ENCODE measurements at places on chromosomes 1 and 21.

GRCh38 chr21:34367320-34367935 lies 3.6 kb downstream of the KCNE2 start:
- DNase-seq, result no peak
- no peak overlapping the region for H3K27ac ChIP-seq
- no peaks in the 10 kb centered on the region for H3K4me1 ChIP-seq

DNA sequence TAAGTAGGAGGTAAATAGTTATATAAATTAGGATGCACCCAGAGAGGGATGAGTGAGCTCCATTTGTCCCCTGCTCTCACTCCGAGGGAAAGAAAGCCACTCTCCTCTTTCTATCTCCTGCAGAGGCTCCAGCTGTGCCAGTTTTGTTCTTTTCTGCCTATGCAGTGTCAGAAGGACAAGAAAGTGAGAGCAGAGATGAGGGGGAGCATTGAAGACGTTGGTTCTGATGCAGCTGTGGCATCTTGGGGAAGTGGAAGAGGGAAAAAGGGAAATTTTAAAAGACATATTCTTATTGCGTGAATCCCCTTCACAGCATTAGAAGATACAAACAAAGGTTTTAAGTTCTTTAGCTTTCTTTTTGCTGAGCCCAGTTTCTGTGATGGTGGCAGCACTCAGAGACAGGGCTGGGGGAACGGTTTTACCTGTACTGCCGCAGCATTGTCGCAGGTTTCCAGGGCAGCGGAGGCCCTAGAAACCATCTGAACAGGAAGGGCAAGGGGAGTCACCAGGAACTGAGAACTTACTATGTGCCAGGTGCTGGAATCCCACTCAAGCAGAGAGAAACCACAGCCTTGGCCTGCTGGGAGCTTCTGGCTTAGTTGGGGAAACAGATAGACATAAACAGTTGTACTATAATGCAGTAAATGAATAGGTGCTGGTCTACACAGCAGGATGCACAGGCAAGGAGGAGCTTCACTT lies 44.9 kb upstream of the USP24 start:
- H3K27me3 ChIP-seq, result peaks cover 19% of the 10 kb centered on the region
- no peak overlapping the region for H3K27ac ChIP-seq
- H3K4me3 ChIP-seq, result no peak overlapping the region
- H3K4me1 ChIP-seq, result peaks cover 12% of the 10 kb centered on the region
- H3K36me3 ChIP-seq, result no peaks in the 10 kb centered on the region

GRCh38 chr1:15088281-15088971 lies 65.1 kb upstream of the TMEM51 start:
- H3K4me1 ChIP-seq, result no peaks in the 10 kb centered on the region
- no peak overlapping the region for H3K4me3 ChIP-seq
- no peak for DNase-seq
- H3K36me3 ChIP-seq, result no peaks in the 10 kb centered on the region

DNA sequence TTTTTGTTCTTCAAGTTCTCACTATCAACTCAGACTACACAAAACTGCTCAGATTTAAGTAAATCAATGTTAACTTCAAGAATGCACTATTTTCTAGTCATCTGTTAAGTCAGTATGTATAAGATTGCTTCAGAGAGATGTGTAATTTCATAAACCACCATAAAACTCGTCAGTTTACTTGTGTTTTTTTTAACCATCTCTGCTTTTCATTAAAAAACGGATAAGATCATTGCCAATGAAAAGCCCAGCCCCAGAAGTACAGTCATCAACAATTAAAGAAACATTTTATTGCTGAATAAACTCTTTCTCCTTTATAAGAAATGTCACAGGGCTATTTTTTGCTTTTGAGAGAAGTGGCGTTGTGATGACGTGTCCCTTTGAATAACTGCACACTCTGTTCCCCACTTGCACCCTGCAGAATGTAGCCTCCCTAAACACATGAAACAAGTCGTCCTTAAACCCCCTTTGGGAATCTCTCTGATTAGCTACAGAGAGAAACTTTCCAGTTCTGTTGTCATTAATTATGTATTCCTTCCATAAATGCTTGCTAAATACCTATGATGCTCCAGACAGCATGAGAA lies 202.7 kb upstream of the FOXD3 start:
- no peaks in the 10 kb centered on the region for H3K36me3 ChIP-seq
- no peak overlapping the region for H3K4me3 ChIP-seq
- no peaks in the 10 kb centered on the region for H3K27me3 ChIP-seq
- H3K27ac ChIP-seq, result no peak overlapping the region

- peaks cover 18% of the 10 kb centered on the region for H3K4me1 ChIP-seq
- H3K36me3 ChIP-seq, result no peaks in the 10 kb centered on the region
- no peaks in the 10 kb centered on the region for H3K27me3 ChIP-seq
- DNase-seq, result no peak
Observed at GRCh38 chr1:182719553-182719952, 35.2 kb upstream of the RGS8 start.

DNA sequence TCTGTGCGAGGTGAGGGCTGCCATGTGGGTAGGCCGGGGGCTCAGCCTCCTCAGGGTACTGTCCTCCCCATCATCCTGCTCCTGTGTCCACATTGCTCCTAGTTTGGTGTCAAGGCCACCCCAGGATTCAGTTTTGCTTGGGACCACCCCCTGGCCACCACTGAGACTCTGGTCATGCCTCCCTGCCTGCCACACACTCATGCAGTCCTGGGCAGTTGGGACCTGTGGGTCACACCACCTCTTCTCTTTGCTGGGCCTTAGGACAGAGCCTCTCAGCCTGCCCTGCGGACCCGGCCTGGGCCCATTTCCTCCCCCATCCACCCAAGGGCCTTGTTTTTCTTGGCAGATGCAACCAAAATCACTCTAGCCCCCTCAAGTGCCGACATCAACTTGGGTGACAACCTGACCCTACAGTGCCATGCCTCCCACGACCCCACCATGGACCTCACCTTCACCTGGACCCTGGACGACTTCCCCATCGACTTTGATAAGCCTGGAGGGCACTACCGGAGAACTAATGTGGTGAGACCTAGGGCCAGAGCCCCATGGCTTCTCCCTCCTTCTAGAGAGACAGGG lies 19.4 kb downstream of the TMEM81 start:
- H3K27me3 ChIP-seq, result no peaks in the 10 kb centered on the region
- DNase-seq, result no peak
- H3K36me3 ChIP-seq, result no peaks in the 10 kb centered on the region
- no peak overlapping the region for H3K4me3 ChIP-seq
- H3K27ac ChIP-seq, result no peak overlapping the region

- DNase-seq, result no peak
- no peak overlapping the region for H3K4me3 ChIP-seq
Observed at GRCh38 chr1:162892906-162893611, 32.1 kb upstream of the CCDC190 start.

GRCh38 chr1:81714636-81715035 lies 86.1 kb upstream of the ADGRL2 start:
- no peaks in the 10 kb centered on the region for H3K27me3 ChIP-seq
- no peaks in the 10 kb centered on the region for H3K36me3 ChIP-seq
- no peak overlapping the region for H3K27ac ChIP-seq
- H3K4me3 ChIP-seq, result no peak overlapping the region
- no peaks in the 10 kb centered on the region for H3K4me1 ChIP-seq
- DNase-seq, result no peak

DNA sequence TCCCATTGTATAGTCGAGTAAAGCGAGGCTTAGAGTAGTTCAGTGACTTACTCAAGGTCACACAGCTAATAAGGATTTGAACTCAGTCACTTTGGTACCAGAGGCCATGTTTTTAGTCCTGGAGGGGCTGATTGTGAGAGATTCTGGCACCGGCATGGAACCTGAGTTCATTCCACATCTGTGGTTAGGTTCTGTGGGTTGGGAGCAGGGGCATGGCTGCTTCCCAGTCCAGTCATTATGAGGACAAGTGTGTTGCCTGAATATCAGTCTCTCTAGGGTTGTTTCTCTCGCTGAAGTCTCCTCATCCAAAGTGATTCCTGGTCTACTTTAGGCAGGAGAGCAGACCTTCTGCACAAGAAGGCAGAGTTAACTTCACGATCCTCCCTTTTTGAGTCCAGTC lies 90.6 kb downstream of the C1orf94 start:
- H3K36me3 ChIP-seq, result no peaks in the 10 kb centered on the region
- no peak for DNase-seq
- no peaks in the 10 kb centered on the region for H3K4me1 ChIP-seq
- H3K27me3 ChIP-seq, result no peaks in the 10 kb centered on the region
- no peak overlapping the region for H3K27ac ChIP-seq

GRCh38 chr1:193458628-193459027 lies 272.2 kb upstream of the B3GALT2 start:
- H3K36me3 ChIP-seq, result peaks cover 10% of the 10 kb centered on the region
- no peak for DNase-seq
- peak overlapping the region; percentile 2 for H3K4me3 ChIP-seq
- peaks cover 34% of the 10 kb centered on the region for H3K4me1 ChIP-seq
- H3K27ac ChIP-seq, result peak overlapping the region; percentile 37
- H3K27me3 ChIP-seq, result no peaks in the 10 kb centered on the region

- DNase-seq, result no peak
- peak overlapping the region; percentile 37 for H3K27ac ChIP-seq
- H3K4me3 ChIP-seq, result no peak overlapping the region
- peaks cover 2% of the 10 kb centered on the region for H3K27me3 ChIP-seq
Observed at GRCh38 chr1:40797668-40798010, 14.1 kb downstream of the KCNQ4 start.

DNA sequence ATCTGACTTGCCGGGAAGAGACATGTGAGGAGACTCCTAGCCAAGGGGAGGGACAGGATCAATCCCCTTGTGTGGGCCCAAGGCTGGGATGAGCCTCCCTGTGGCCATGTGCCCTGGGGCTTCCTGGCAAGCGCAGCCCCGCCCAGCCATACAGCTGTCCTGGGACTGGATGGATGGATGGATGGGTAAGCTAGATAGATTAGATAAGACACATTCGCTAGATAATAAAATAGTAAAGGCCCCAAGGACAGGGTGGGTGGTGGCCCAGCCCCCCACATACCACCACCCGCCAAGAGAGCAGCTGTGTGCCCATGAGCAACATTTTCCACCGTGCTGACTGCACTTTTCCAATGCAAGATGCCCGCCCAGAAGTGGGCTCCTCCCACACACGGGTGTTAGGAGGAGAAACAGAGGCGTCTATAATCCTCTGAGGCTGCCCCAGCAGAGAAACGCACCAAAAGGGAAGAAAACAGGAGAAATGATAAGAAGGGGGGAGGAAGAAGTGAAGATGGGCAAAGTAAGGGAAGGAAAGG lies 25.1 kb downstream of the ZBTB17 start:
- peak; percentile 82 for DNase-seq
- peaks cover 52% of the 10 kb centered on the region for H3K4me1 ChIP-seq
- peaks cover 22% of the 10 kb centered on the region for H3K36me3 ChIP-seq
- H3K4me3 ChIP-seq, result peak overlapping the region; percentile 22
- peak overlapping the region; percentile 76 for H3K27ac ChIP-seq

DNA sequence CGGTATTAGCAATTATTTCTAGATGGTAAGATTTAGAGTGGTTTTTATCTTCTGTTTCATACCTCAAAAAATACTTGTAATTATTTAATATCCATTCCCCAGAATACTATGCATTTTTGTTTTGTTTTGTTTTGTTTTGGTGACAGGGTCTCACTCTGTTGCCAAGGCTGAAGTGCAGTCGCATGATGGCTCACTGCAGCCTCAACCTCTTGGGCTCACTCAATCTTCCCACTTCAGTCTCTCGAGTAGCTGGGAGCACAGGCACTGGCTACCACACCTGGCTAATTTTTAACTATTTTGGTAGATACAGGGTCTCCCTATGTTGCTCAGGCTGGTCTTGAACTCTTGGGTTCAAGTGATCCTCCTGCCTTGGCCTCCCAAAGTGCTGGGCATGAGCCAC lies 252.7 kb downstream of the AKT3 start:
- peaks cover 40% of the 10 kb centered on the region for H3K4me1 ChIP-seq
- H3K36me3 ChIP-seq, result peaks cover 36% of the 10 kb centered on the region
- H3K27ac ChIP-seq, result peak overlapping the region; percentile 53
- H3K27me3 ChIP-seq, result no peaks in the 10 kb centered on the region

- no peak overlapping the region for H3K4me3 ChIP-seq
- H3K36me3 ChIP-seq, result no peaks in the 10 kb centered on the region
- H3K4me1 ChIP-seq, result no peaks in the 10 kb centered on the region
- H3K27me3 ChIP-seq, result peaks cover 28% of the 10 kb centered on the region
Observed at GRCh38 chr1:171860696-171861095, 19.4 kb downstream of the DNM3 start.

DNA sequence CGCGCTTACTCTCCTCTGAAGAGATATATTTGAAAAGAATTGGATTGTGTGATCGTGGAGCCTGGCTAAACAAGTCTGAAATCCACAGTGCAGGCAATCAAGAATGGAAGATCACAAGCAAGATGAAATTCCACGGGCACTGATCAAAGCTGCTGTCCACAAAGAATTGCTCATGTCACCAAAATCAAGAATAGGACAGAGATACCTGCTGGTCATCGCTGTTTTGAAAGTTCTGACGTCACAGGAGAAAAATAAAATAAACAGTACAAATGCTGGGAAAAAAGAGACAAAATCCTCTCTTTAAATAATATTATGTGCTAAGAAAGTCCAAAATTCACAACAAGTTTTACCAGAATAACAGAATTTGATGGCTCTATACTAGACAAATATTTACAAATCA lies 12.0 kb upstream of the DESI2 start:
- DNase-seq, result no peak
- no peak overlapping the region for H3K27ac ChIP-seq
- H3K36me3 ChIP-seq, result no peaks in the 10 kb centered on the region
- peaks cover 3% of the 10 kb centered on the region for H3K27me3 ChIP-seq
- H3K4me3 ChIP-seq, result no peak overlapping the region

DNA sequence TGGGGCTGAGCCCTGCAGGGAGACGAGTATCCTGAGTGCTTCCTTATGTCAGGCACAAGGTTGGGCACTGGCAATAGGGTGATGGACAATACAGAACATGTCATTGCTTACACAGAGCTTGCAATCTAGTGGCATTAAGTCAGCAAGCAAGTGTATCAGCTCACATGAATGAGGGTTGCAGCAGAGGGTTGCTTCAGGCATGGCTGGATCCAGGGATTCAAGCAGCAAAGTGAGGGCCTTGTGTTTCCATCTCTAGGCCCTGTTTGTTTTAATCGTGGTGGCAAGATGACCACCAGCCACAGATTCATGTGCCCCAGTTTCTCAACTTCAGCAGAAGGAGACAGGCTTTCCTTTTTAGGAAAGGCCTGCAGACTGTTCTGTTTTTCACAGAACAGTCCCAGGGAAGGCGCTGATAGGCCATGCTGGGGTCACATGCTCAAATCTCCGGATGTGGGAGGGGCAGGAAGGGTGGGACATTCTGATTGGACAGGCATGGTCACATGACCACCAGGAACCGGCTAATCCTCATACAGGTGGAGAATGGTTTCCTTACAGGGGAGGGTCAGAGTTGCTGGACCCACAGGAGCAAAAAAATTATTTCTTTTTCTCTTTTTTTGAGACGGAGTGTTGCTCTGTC lies 14.4 kb downstream of the PLOD1 start:
- H3K4me3 ChIP-seq, result no peak overlapping the region
- no peaks in the 10 kb centered on the region for H3K27me3 ChIP-seq
- H3K36me3 ChIP-seq, result peaks cover 16% of the 10 kb centered on the region
- H3K27ac ChIP-seq, result no peak overlapping the region

DNA sequence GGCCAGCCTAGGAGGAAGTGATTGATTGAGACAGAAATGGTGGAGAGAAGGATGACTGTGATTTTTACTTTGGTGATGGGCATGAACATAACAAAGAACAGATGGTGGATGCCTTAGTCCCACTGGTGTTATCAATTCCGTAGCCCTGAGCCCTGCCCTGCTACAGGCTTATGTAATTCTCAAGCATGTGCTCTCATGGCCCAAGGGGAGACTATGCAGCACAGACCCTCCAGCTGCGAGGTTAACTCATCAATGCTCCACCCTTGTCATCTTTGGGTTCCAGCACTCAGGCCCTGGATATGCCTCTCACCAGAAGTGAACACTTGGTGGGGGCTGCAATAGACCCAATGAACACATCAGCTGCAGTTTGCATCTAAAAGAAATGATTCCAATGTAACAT lies 62.7 kb upstream of the LRRC8D start:
- H3K27me3 ChIP-seq, result no peaks in the 10 kb centered on the region
- peaks cover 24% of the 10 kb centered on the region for H3K36me3 ChIP-seq
- peak overlapping the region; percentile 84 for H3K4me3 ChIP-seq
- no peak for DNase-seq

Measured in T-helper 2 cell treated with Interferon-gamma antibody and Interleukin-4, amounts not matched to agents 5 μg/mL and 100 μg/mL, for 36 hours (primary cell).